ENCODE measurements at places on chromosomes 3 and 15.

GRCh38 chr3:10667269-10667668 is 148.8 kb upstream of the SLC6A11 start:
- peak; percentile 58 for DNase-seq

DNA sequence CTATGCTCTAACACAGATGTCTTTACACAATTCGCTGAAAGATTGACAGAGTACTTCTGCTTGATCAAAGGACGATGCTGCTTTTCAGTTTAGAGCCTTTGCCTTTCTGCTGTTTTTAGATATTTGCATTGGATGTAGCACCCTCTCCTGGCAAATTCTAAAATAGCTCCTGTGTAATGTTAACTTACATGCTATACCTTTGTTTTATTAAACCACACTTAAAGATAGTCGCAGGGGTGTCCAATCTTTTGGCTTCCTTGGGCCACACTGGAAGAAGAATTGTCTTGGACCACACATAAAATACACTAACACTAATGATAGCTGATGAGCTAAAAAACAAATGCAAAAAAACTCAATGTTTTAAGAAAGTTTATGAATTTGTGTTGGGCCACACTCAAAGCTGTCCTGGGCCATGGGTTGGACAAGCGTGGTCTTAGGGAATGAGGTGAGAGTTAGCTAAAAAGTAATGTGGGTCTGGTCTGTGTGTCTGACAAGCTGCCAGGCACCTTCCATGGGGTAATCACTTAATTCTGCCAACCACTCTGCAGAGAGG is 62.9 kb downstream of the ATG7 start:
- DNase-seq: peak; percentile 24

DNA sequence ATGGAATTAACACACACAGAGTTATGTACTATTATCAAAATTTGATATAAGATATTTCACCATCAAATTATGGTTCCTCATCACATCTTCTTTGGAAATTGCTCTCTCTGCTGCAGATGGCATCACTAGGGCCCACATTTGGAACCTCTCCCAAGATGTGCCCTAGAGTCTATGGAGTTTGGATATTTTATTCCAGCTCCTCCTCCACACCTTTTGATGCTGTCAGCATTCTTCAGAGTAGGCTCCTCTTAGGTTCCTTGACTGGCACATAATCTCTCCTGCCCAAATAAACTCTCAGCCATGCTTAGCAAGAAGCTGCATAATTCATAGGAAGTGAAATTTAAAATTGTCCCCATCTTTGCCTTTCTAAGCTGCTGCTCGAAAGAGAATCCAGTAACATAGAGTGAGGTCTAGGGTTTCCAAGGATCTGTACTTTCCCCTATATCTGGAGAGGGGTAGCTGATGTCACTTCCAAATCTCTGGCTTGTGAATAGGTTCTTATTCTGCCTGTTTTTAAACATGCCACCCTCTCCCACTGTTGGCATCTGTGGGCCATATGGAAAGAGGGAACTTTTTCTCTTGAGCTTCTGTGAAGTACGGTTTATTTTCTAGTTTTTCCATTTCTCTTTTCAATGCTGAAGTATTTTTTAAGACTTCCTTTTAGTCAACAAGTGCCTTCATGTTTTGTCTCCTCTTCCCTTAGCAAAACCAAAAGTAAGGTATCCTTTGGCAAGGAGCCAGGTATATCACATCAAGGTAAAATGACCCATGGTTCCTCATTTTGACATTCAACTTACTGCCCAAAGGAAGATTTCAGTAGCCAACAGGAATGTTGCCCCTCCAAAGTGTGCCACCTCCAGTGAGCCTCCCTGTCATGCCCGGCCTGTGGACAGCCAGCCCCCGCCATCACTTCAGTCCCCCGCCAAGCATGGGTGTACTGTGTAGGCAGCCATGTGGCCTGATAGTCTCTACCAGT is 75.3 kb upstream of the C2CD4B start:
- no peak for DNase-seq

GRCh38 chr15:91553196-91553854 is 300.2 kb upstream of the SLCO3A1 start:
- no peak for DNase-seq

- no peak for DNase-seq
Observed at GRCh38 chr3:123409443-123410148, 39.3 kb downstream of the ADCY5 start.

GRCh38 chr15:94240480-94240879 is 9.1 kb downstream of the MCTP2 start:
- DNase-seq: no peak

DNA sequence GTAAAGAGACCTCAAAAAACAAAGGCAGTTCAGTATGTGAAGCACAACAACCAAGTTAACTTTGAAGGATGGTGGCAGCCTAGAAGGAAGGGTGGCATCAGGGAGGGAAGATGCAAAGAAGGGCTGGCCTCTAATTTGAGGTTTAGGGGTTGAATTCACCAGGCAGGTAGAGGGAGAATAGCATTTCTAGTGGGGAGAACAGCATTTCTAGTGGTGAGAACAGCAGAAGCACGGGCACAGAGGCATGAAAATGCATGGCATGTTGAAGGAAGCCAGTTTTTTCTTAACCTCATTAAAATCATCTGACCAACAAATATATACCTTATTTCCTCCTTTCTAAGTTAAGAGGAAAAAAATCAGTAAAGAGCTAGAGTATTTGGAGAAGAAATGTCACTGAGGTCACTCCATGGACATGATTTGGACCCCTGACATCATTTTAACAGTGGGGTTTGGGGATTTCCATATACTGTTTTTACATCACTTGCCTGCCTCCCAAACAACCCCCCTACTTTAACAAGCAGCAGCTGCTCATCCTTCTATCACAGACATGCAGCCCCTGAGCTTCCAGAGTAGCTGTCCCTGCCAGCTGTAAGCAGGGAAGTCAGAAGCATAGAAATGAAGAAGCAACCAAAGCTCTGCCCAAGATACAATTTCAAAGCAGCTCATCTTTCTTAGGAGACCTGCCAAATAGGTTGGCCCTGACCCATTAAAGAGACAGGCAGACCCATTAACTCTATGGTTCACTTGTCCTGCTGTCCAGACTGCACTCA is 2.4 kb upstream of the POPDC2 start:
- no peak for DNase-seq

- DNase-seq: peak; percentile 92
Observed at GRCh38 chr3:16060358-16060852, 114.1 kb upstream of the GALNT15 start.

DNA sequence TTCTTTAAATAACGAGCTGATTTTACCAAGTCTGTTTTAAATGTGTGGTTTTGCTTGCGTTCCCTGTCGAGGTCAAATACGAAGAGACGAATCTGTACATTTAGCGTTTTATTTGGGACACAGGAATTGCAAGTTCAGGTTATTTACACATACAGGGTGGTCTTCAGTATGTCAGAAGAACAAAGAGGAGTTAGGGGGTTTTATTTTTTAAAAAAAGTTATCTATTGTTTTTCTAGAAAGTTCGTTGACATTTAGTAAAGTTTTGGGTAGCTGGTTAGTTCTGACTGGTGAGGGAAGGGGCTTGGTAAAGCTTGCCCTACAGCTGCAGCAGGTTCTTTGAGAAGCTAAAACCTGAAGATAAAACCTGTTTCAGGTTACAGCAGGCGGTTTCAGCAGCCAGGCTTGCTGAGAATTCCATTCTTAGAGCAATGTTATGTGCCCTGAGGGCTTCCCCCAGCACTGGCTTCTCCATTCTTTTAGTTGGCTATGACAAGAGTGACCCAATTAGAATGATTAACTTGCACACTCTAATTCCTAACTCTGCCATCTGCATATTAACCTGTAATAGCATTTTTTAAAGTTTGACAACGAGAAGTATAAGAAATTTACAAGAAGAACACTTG is 815 bp upstream of the ZNF280D start:
- no peak for DNase-seq

DNA sequence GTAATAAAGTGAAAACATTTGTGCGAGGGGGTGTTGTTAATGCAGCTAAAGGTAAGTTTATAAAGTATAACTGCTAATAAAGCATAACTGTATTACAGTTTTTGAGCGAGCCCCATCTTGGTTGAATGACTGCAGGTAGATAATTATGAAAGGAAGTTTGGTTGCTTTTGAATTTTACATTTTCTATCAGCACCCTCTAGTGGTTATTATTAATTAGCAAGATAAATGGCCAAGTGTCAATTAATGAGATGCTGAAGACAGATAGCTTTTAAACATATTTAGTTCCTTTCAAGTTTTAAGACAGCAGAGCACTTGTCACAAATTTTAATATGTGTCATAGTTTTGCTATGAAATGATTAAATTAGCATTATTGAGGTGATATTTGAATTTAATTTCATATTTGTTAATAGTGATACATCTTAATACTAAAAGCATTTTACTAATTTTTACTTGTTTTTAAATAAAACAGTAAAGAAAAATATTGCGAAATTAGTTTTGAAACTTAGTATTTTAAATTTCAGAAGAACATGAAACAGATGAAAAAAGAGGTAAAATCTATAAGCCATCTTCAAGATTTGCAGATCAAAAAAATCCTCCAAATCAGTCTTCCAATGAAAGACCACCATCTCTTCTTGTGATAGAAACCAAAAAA is 15.1 kb downstream of the U2SURP start:
- no peak for DNase-seq

DNA sequence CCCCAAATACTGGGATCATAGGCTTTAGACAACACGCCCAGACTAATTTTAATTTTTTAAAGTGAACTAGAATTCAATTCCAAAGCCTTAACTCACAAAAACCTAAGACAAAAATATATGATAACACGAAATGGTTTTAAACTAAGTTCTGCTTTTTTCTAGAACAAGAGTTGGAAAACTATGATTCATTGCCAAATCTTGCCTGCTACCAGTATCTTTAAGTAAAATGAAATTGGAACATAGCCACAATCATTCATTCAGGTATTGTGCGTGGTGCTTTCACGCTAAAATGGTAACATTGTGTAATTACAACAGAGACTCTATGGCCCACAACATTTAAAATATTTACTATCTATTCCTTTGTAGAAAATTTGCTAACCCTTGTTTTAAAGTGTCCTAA is 488.0 kb upstream of the ZNF385D start:
- DNase-seq: no peak

- DNase-seq: no peak
Observed at GRCh38 chr15:51856714-51857380, 27.4 kb downstream of the TMOD3 start.

- no peak for DNase-seq
Observed at GRCh38 chr15:77720655-77721054, 87.9 kb upstream of the LINGO1 start.

GRCh38 chr3:49519296-49519695 is 35.0 kb upstream of the BSN start:
- DNase-seq: no peak
